ENCODE measurements at places on chromosomes 6 and 20.

GRCh38 chr6:41970436-41970846 lies 28.8 kb upstream of the CCND3 start:
- no peak overlapping the region for H3K4me3 ChIP-seq
- H3K27me3 ChIP-seq, result no peaks in the 10 kb centered on the region
- peak overlapping the region; percentile 38 for H3K27ac ChIP-seq

DNA sequence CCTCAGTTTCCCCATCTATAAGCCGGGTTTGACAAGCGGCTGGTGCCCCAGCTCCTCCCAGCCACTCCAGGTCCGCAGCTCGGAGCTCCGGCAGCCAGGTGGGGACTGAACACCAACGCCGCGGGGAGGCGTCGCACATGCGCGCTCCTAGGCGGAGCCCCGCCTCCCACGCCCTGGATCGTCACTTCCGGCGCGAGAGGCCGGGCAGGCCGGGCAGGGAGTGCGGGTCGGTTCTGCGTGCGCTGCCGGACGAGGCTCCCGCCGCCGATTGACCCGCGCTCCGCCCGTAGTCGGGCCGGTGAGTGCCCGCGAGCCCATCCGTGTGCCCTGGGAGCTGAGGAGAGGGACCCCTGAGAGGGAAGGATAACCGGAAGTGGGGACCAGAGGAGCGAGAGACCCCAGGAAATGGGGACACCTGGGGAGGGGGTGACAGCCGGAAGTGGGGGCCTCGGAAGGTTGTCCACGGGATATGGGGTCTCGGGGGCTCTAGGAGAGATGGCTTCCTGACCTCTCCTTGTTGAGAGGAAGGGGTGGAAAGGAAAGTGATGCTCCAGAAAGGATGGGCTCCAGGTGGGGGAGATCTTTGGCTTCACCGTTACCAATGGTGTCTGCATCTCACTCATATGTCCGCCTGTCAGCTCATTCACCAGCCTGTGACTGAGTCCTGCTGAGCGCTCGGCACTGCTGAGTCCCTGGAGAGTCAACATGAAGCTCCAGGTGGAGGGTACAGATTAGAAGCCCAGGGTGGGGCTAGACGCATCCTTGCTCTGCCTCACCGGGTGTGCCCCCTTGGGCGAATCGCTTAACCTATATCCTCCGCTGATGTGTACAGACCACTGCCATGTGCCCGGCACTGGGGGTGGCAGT lies at the start of gene TTPAL:
Gene TTPAL (plus strand): TSS at position 181 of the 867 bp plus-strand sequence. CDS start 4,126 bp downstream, outside the sequence.
- H3K27me3 ChIP-seq, result no peaks in the 10 kb centered on the region
- H3K4me3 ChIP-seq, result peak within 1 kb of the TSS; percentile 65
- peak within 1 kb of the TSS; percentile 97 for H3K27ac ChIP-seq
- peaks cover 17% of the 10 kb centered on the region for H3K4me1 ChIP-seq
- DNase-seq, result peak; percentile 87

GRCh38 chr6:138261116-138261780 lies 43.0 kb upstream of the PBOV1 start:
- H3K27me3 ChIP-seq, result no peaks in the 10 kb centered on the region
- H3K27ac ChIP-seq, result no peak overlapping the region
- no peak overlapping the region for H3K4me3 ChIP-seq
- no peak for DNase-seq
- no peaks in the 10 kb centered on the region for H3K36me3 ChIP-seq
- H3K4me1 ChIP-seq, result no peaks in the 10 kb centered on the region

- no peak for DNase-seq
- no peak overlapping the region for H3K27ac ChIP-seq
- no peaks in the 10 kb centered on the region for H3K27me3 ChIP-seq
- H3K36me3 ChIP-seq, result no peaks in the 10 kb centered on the region
- no peak overlapping the region for H3K4me3 ChIP-seq
Observed at GRCh38 chr20:55513954-55514353, 491.4 kb downstream of the CBLN4 start.

DNA sequence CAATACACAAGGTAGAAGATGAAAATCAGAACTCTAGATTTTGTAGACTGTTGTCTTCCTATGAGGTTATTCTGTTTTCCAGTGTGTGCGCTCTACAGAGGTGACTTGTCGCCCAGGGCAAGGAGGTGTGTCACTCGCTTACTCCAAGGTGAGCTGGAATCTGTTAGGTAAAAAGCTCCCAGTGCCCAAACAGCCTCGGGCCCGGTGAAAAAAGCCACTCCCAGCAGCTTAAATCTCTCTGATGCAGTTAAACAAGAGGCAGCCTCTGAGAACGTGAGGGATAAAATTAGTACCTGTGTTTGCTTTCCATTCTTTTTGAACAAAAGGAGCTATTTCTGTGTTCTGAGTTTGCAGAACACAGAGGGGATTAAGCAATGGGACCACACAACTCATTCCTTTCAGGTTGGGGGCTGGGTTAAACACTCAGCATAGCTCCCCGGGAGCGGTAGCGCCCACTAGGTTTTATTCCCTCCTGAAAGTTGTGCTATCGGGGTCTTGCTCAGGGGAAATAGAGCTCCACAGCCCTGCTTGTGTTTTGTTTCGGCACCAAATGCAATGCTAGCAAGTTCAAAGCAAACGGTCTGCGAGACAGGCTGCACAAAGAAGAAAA lies 181.2 kb downstream of the FOXA2 start:
- no peaks in the 10 kb centered on the region for H3K27me3 ChIP-seq
- DNase-seq, result no peak
- H3K36me3 ChIP-seq, result no peaks in the 10 kb centered on the region
- H3K4me1 ChIP-seq, result no peaks in the 10 kb centered on the region

DNA sequence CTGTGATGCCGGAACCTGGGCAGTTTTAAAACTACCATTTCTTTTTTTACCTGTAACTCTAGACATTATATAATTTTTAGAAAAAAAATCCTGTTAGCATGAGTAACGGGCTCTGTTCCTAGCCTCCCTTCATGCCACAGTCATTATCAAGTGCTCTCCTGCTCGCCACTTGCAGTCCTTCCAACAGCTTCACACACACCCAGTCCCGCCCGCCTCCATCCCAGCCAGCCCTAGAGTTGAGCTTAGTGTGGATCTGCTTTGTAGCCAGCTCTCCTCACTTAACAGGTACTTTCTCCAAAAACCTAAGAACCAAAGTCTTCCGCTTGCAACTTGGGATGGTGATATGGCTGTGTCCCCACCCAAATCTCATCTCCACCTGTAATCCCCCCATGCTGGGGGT lies 51.5 kb downstream of the EZR start:
- no peak overlapping the region for H3K27ac ChIP-seq
- H3K36me3 ChIP-seq, result peaks cover 97% of the 10 kb centered on the region
- H3K4me3 ChIP-seq, result no peak overlapping the region
- peaks cover 5% of the 10 kb centered on the region for H3K4me1 ChIP-seq
- no peak for DNase-seq
- no peaks in the 10 kb centered on the region for H3K27me3 ChIP-seq

- no peak overlapping the region for H3K4me3 ChIP-seq
- H3K27me3 ChIP-seq, result no peaks in the 10 kb centered on the region
- H3K27ac ChIP-seq, result no peak overlapping the region
- no peaks in the 10 kb centered on the region for H3K4me1 ChIP-seq
- no peak for DNase-seq
Observed at GRCh38 chr20:35991142-35991771, 22.9 kb downstream of the CNBD2 start.

GRCh38 chr6:154683756-154684523 lies 49.3 kb upstream of the SCAF8 start:
- no peak for DNase-seq
- no peak overlapping the region for H3K27ac ChIP-seq
- no peaks in the 10 kb centered on the region for H3K36me3 ChIP-seq
- H3K4me3 ChIP-seq, result no peak overlapping the region
- no peaks in the 10 kb centered on the region for H3K4me1 ChIP-seq
- H3K27me3 ChIP-seq, result no peaks in the 10 kb centered on the region

GRCh38 chr6:105135056-105135455 lies 44.8 kb downstream of the POPDC3 start:
- DNase-seq, result no peak
- H3K36me3 ChIP-seq, result no peaks in the 10 kb centered on the region
- no peaks in the 10 kb centered on the region for H3K27me3 ChIP-seq
- no peak overlapping the region for H3K4me3 ChIP-seq
- no peak overlapping the region for H3K27ac ChIP-seq

DNA sequence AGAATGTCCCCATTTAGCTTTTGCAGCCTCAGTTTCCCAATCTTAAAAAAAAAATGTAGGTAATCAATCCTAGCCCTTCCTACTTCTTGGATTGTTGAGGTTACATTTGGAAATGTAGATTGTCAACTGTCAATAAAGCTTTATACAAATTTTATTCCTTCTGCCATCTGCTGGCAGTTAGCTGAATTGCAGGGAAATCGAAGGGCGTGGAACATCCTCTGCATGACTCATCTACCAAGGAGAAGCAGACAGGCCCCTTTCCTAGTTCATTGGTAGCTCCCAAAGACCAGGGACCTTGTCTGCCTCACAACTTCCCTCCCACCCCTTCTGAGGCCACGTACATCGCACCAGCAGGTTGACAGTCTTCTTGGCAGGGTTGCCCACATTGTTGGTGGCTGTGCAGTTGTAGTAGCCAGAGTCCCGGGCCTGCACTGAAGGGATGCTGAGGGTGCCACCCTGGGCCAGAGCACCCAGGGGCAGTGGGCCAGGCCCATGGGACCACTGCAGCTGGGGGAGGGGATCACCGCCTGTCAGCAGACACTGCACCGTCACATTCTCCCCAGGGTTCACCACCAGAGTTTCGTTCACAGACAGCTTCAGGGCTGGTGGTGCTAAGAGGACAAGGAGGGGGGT lies 43.6 kb downstream of the MDGA1 start:
- H3K27me3 ChIP-seq, result no peaks in the 10 kb centered on the region
- H3K4me3 ChIP-seq, result no peak overlapping the region
- no peaks in the 10 kb centered on the region for H3K4me1 ChIP-seq
- no peak for DNase-seq
- no peak overlapping the region for H3K27ac ChIP-seq

DNA sequence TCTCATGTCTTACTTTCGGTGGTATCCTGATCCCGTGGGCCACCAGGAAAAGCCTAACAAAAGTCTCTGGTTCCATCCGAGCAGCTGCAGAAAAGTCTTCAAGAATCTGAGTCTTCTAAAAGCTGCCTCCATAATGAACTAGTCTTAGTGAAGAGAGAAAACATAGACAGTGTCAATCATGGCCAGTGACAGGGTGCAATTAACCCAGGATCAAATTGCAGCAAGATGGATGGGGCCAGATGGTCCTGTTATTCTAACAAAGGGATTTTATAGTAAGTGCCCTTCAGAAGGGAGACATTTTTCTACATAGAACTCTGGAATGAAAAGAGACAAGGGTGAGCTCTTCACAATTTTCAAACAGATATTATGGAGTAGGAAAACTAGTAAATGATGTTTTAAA lies 281.6 kb upstream of the ZFP64 start:
- H3K4me3 ChIP-seq, result no peak overlapping the region
- no peak overlapping the region for H3K27ac ChIP-seq
- DNase-seq, result no peak
- no peaks in the 10 kb centered on the region for H3K36me3 ChIP-seq
- no peaks in the 10 kb centered on the region for H3K27me3 ChIP-seq
- no peaks in the 10 kb centered on the region for H3K4me1 ChIP-seq

DNA sequence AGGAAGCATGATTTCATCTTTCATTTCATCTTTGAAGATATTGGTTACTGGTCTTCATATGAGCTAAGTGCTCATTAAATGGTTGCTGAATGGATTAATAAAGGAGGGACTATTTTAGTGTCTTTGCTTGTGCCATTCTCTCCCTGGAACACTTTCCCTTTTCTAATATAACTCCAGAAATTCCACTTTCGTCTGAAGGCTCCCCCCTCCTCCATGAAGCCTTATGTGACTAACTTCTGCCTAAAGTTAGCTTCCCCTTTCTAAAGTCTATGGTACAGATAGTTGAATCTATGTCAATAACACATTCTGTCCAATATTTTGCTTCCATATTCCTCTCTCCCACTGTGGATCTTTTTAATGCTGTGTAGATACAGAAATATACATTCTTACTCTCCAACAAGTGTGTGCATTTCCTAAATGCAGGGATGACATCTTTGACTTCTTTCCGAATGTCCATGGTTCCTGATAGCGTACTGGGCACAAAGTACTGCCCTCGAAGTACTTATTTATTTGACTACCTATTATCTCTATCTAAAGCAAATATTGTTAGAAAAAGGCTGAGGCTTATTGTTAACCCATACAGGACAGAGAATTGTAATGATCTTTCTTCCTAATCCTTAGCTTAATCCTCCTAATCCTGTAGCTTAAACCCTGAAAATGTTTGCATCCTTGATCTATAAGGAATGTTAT lies 84.7 kb upstream of the ELOVL5 start:
- H3K4me3 ChIP-seq, result no peak overlapping the region
- H3K27me3 ChIP-seq, result no peaks in the 10 kb centered on the region
- H3K4me1 ChIP-seq, result peaks cover 10% of the 10 kb centered on the region
- DNase-seq, result no peak
- no peaks in the 10 kb centered on the region for H3K36me3 ChIP-seq
- no peak overlapping the region for H3K27ac ChIP-seq

DNA sequence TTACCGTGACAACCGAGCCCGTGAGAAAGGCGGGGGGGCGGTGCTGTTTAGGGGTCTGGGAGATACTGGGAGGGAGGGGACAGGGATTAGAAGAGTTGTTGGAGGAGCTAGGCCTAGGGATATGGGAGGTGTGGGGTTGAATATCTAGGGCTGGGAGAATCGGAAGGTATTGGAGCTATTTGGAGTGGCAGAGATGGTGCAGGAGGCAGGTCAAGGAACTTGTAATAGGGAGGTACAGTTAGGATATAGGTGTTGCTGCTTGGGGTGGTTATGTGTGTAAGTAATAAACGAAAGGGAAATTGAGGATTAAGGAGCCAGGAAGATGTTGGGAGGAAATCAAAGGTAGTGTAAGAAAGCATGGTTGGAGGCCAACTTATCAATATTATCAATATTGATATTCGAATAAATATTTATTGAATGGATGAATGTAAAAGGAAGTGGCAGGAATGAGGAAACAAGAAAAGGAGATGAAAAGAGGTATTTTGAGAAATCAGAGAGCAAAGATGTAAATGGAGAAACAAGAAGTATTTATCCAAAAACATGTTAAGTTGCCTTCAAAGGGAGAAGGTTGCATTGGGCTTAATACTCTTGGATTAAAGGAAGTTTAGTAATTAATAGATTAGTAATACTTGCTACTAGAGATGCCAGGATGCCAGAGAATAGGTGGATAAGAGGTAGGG lies 602 bp downstream of the PPP1R11 start:
- no peak for DNase-seq
- no peaks in the 10 kb centered on the region for H3K27me3 ChIP-seq
- H3K4me3 ChIP-seq, result peak overlapping the region; percentile 94
- H3K36me3 ChIP-seq, result peaks cover 5% of the 10 kb centered on the region
- H3K27ac ChIP-seq, result peak overlapping the region; percentile 96

DNA sequence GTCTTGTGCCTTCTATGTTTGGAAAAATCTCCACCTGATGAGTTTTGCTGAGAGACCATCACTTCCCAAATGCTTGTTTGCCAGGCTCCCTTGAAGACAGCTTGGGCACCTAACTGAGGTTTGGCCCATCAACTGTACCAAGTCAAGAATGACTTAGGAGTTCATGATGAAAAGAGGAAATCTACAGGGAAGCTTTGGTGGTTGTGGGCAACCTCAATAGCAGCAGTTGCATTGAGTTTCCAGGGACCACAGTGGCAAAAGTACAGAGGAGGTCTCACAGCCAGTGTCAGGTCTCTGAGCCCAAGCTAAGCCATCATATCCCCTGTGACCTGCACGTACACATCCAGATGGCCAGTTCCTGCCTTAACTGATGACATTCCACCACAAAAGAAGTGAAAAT lies 49.7 kb upstream of the PHACTR1 start:
- H3K27ac ChIP-seq, result no peak overlapping the region
- H3K4me3 ChIP-seq, result no peak overlapping the region
- no peak for DNase-seq
- H3K27me3 ChIP-seq, result no peaks in the 10 kb centered on the region
- no peaks in the 10 kb centered on the region for H3K4me1 ChIP-seq

GRCh38 chr20:23136893-23137745 lies 51.0 kb upstream of the CD93 start:
- H3K4me3 ChIP-seq, result no peak overlapping the region
- no peak for DNase-seq
- H3K4me1 ChIP-seq, result no peaks in the 10 kb centered on the region
- no peaks in the 10 kb centered on the region for H3K36me3 ChIP-seq
- no peak overlapping the region for H3K27ac ChIP-seq
